ENCODE measurements at places on chromosomes 6 and 20.

DNA sequence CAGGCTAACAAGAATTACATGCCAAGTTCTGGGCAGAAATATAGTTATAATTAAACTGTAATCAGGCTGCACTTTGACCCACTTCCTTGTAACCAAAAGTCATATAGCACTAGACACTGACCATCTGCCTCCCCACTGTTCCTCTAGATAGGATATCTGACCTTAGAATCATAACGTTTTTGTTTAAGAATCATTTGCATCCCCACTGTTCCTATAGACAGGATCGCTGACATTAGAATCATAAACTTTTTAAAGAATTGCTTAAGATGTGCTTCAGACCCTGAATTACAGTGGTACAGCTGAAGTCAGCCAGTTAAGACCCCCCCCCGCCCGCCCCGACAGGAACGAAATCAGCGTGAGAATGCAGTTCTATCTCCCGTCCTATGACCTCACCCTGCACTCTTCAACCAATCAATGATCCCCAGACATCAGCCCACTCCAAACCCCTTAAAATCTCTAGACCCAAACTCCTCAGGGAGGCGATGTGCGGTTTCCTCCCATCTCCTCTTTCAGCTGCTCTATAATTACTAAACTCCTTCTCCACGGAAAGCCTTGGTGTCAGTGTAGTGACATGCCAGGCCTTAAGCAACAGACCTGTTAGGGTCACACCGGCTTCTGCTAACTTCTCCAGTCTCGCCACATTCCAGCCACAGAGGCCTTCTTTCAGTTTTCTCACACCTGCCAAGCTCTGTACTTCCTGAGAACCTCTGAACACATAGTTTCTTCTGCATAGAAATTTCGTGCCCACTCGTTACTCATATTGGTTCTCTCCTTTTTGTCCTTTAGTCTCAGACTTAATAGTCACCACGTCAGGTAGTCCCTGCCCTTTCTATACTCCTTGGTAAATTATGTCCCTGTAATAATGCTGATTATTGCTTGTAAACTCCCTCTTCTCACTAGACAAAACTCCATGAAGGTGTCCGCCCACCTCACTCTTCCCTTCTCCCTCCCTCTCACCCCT is 93.5 kb downstream of the DTNBP1 start:
- DNase-seq, result no peak

- DNase-seq, result no peak
Measured at GRCh38 chr6:96721227-96721626, 116.0 kb downstream of the GPR63 start.

DNA sequence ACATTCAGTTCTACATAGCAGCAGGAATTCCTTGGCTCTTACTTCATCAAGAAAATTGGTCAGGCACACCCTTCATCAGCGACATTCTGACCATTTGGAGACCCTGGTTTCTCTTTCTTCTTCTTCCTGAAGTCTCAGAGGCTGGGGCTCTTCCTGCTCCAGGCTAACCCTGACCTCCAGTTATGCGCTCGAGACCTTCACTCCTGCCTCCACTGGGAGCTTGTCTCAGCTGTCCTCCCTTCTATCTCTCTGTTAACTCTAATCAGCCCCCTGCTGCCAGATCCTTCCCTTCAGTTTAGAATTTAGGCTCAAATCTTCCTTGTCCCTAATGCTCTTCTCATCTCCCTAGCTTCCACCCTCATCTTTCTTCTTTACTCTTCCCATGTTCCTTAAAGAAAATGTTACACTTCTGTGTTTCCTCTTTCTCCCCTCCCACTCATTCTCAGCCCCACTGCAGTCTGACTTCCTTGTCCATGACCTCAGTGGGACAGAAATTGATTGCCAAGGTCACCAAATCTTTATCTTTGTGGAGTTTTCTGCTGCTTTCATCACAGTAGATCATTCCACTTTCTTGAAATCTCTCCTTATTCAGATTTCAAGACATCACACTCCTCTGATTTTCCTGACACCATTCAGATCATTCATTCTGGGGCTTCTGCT is 8.4 kb upstream of the HLA-DOA start:
- no peak for DNase-seq

GRCh38 chr6:146896062-146896813 is 297.5 kb downstream of the ADGB start:
- DNase-seq, result no peak

- DNase-seq, result no peak
Measured at GRCh38 chr6:160111806-160112205, 9.8 kb upstream of the SLC22A1 start.

GRCh38 chr6:91713911-91714310 is 1127.0 kb upstream of the MAP3K7 start:
- DNase-seq, result no peak

DNA sequence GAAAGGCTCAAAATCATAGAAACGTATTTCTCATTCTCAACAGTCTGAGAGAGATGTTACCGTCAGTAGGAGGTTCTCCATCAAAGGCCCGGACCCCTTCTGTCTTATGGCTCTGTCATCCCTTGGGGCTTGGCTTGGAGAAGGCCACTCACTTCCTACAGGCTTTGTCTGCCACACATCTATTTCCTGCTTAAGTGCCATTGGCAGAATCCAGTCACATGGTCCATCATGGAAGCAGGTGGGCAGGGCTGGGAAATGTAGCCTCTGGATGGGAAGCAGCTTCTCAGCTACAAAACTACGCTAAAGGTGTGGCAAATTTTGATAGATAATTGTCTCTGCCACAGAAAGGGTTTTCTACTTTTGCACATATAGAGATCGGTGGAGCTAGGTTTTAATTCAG is 12.6 kb upstream of the ZFP64 start:
- DNase-seq, result no peak

DNA sequence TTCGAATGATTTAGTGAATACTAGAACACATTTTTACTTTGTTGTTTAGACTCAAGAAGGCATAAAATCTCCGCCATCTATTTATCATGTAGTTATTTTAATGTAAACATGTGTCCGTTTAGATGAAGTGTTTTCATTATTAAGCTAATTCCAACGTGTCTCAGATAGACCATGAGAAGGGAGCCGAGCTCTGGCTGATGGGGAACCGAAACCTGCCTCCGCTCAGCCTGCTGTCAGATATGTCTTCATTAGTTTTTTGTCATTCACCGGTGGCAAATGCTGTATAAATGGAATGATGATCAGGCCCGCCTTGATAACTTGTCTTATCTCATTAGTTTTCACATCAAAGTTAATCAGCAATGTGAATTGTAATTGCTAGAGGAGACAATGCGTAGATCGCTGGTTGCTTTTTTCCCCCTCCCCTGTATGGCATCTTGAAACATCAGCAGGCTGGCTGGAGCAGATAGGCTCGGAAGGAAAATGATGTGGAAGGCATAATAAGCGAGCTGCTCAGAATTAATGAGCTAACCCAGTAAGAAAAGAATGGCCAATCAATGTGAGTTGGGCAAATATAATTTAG is 136.4 kb downstream of the LINC00237 start:
- no peak for DNase-seq

GRCh38 chr20:43690943-43691598 is 24.2 kb downstream of the MYBL2 start:
- no peak for DNase-seq

DNA sequence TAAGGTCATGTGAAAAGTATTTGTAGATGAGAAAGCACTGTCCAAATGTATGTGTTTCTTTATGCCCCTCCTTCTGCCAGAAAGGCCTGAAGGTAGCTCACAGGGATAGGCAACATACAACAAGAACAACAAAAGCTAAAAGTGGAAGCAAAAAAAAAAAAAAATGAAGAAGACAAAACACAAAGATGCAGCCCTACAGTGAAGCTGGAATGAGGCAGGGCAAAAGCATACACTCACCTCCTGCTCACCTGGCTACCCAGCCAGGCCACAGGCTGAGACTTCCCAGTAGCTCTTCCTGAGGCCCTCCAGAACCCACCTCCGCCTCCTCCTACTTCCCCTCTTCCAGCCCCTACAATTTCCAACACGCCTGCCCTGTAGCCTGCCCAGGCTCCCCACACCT is 2.4 kb downstream of the UNC5CL start:
- no peak for DNase-seq

All from CD4-positive, alpha-beta T cell treated with Interleukin-1 beta for 1 hour (primary cell).